Progenitor cell of endocrine pancreas (in vitro differentiated cells): ENCODE measurements at places on chromosomes 6 and 20.

DNA sequence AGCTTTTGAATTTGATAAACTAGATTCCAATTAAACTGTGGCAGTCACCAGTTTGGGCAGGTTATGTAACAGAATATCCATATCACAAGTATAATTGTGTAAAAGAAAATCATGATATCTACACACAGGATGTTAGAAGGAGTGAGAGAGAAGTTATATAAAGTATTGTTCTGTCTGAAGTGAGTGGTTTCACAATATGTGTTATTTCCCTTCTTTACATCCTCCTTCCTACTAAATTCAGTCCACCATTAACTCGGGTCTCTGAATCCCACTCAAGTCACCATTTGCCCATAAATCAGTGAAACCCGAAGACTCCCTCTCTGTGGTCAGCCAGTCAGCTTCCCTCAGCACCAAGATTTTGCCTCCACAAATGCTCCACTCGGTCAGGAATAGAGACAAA, 796 bp downstream of the HLA-DQB1 start:
- peaks cover 44% of the 10 kb centered on the region for H3K27me3 ChIP-seq
- H3K4me3 ChIP-seq = peak overlapping the region; percentile 78
- H3K36me3 ChIP-seq = no peaks in the 10 kb centered on the region
- H3K4me1 ChIP-seq = peaks cover 15% of the 10 kb centered on the region

DNA sequence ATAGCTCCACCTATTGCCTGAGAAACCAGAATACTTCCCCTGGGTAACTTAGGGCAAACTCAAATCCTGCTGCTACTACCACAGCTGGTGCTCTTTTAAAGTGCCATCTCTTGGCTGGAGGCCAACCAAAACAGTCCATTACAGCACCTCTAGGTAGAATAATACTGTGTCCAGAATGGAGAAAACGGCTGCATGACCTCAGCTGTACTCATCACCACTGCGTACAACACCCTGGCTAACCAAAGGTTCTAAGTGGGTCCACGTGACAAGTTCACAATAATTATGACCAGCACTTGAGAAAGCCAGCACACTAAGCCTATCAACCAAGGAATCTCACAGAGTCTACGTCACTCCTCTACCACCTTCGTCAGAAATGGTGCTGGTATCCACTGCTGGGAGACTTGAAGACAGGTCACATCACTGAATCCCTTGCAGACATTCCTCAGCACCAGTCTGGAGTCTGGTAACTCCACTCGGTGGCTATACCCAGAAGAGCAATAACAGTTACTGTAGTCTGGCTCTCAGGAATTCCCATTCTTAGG, 40.9 kb upstream of the PKIB start:
- DNase-seq = no peak
- H3K4me1 ChIP-seq = no peaks in the 10 kb centered on the region
- no peak overlapping the region for H3K4me3 ChIP-seq
- peaks cover 41% of the 10 kb centered on the region for H3K36me3 ChIP-seq

GRCh38 chr20:7967199-7967844, 27.1 kb upstream of the HAO1 start:
- H3K36me3 ChIP-seq = no peaks in the 10 kb centered on the region
- no peak overlapping the region for H3K4me3 ChIP-seq
- no peaks in the 10 kb centered on the region for H3K4me1 ChIP-seq
- no peak for DNase-seq
- H3K27me3 ChIP-seq = no peaks in the 10 kb centered on the region

DNA sequence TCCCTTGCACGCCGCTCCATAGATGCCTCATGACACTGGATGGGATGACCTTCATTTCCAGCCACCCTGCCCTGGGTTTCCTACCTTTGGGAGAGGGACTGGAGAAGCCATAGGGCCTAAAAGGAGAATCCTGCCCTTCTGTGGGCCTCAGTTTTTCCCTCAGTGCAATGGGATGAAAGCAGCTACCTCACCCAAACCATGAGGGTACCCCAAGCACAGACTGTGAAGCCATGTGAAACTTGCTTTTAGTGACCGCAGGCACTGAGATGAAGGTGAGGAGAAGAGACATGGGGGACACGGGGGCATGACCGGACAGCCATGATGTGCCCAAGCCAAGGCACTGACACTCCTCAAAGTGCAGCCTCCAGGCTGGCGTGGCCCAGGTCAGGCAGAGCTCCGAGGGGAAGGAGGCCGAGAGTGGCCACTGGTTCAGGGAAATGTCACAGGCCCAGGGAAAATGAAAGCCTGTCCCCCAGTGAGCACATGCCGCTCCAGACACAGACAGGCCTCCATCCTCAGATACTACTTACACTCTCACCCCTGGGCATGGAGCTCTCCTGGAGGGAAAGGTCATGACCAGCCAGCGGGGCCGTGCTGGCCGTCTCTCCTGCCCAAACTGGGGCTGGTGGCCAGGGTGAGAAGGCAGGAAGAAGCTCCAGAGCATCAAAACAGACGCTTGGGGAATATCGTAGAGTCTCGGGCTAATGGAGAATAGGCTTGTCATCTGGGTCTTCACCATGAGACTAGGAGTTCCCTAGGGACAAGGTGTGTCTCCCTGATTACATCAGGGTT, 116.2 kb downstream of the GRM4 start:
- H3K27me3 ChIP-seq = peaks cover 30% of the 10 kb centered on the region
- H3K4me3 ChIP-seq = no peak overlapping the region
- H3K4me1 ChIP-seq = peaks cover 16% of the 10 kb centered on the region
